ENCODE measurements at places on chromosomes 11 and 22.

DNA sequence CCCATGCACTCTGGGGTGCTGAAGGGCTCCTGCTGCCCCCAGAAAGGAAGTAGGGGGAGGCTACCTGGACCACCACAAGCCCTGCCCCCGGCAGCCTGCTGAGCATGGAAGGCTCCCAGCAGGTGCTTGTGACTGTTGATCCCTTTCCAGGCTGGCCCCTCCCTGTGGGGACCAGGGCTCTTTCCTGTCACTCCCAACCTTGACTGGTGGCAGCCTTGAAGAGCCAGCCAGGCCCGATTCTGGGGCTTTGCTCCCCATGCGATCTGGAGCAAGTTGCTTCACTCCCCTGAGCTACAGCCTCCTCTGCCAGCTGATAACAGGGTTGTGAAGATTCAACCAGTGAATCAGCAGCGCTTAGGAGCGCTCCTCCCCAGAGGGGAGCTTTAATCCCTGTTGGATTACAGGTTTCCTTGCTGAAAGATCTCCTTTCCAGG lies 4.6 kb upstream of the CST6 start:
- no peak for DNase-seq

GRCh38 chr11:107621081-107621480 lies 30.1 kb downstream of the ELMOD1 start:
- DNase-seq = no peak

DNA sequence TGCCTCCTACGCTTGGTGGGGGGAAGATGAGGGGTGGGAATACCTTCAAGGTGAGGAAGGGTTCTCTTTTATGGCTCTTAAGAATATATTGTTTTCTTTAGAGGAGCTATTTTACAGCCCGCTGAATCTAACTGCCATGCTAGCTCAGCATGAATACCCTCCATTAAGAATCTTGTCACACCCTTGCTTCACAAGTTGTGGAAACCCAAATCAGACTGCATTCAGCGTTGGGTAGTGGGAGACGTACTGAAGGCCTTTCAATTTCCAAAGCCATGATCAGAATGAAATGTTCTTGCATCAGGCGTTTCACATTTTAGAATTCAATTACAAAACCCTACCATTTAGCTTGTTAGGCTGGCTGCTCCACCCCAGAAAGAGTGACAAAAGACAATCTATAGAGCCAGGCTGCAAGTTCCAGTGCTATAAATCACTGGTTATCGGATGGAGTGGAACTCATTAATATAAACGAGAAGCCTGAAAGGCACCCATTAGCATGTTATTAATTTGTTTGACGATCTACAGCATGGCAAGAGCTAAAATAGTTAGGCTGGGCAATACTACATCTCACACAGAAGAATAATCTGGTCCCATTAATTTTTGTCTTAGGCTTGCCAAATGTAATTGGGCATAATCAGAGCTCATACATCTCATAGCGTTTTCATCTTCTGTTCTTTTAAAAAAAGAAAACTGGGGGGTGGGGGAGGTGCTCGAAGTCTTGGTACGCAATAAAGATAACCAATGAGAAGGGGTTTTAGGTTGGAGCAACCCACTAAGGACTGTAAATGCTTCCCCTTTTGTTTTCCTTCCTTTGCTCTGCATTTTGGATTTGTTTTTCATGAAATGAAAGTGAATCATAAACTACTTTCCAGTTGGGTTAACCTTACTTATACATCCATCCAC lies 57.5 kb downstream of the ABTB2 start:
- DNase-seq = no peak

GRCh38 chr22:45286854-45287551 lies 2.3 kb downstream of the UPK3A start:
- no peak for DNase-seq

DNA sequence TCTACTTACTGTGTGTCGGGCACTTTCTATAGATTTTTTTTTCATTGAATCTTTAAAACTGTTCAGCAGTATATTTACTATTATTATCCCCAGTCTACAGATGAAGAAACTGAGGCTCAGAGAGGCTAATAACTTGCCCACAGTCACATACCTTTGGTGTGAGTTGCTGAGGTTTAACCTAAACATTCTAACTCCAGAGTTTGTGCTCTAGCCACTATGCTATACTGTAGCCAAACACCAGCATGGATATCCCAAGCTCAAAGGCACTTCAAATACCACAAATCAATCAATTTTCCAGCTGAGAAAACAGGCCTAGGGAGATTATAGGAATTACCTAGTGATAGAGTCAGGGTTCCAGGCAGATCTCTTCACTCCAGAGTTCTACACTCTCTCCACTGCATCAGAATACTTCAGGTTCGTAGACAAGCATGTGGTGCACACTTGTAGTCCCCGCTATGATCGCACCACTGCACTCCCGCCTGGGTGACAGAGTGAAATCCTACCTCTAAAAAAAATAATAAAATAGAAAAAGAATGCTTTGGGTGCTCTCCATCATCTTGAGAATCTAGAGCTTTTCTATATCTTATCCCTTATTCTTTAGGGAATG lies 20.4 kb upstream of the UPB1 start:
- DNase-seq = peak; percentile 62

- no peak for DNase-seq
These were observed 133.3 kb upstream of the PARVA start for GRCh38 chr11:12243911-12244550.

DNA sequence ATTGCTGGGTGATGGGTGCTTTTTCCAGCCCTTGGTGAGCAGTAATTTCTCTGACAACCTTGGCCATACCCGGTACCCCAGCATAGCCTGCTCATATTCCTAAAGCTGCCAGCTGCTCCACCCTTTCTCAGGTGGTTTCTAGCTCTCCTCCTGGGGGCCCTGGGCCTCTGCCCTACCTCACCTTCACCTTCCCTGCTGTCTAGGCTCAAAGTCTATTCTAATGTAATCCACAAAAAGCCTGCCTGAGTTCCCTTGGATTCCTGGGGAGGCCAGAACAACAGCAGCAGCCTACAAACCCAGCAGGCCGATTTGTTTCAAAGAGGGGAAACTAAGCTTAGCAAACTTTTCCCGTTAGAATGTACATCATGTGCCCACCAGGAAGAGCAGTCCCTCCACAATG lies 117.6 kb downstream of the DSCAML1 start:
- no peak for DNase-seq

DNA sequence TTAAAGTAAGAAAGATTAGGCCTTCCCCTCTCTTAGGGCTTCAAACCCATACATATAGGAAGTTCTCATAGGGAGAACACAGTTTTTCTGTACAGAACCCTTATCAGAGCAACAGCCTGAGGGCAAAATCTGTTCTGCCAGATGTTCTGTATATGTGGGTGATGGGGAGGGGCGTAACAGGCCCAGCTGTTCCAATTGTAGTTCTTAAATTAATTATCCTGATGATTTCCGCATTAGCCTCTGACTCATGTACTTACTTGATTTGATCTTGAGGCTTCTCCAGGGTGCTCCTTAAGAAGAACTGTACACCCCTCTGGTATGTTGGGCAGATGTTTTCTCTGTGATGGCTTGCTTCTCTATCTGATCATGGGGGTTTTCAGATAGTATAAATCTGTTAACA lies 123.1 kb upstream of the C11orf87 start:
- DNase-seq = peak; percentile 41

DNA sequence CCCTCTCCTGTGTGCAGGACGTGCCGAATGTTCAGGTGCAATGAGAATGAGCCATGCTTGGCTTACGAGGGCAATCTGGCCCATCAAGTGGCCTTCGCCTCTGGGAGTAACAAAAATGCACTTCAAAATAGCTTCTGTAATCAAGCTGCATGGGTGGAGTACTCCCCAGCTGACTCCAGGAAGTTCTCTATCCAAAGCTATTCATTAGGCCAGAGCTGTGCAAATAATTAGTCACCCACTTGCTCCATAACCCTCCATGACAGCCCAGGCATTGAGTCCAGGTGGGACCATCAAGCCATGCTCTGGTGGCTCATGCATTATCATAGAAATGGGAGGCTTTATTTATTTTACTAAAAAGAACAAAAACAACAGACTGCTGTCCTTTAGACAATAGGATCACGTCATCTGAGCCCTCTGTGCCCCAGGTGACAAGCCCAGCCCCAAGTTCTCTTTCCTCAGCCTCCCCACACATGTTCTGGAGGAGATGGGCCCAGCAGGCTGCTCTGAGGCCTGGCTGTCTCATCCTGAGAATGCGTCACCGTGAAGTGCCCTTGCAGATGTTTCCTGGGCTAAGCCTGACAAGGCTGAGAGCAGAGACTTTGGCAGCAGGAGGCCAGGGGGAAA lies 244.7 kb downstream of the ETS1 start:
- DNase-seq = peak; percentile 69

GRCh38 chr22:50705851-50706351 lies 32.1 kb upstream of the ACR start:
- DNase-seq = no peak

DNA sequence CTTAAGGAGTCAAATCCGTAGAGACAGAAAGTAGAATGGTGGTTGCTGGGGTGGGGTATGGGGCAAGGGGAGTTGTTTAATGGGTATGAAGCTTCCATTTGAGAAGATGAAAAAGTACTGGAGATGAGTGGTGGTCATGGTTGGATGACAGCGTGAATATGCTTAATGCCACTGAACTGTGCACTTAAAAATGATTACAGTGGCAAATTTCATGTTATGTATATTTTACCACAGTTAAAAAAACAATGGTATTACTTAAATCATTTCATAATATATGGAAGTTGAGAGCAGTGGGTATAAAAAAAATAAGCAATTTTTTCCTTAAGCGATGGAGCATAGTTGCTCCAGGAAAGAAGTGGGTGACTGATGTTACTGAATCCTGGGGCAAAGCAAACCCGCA lies 67.1 kb downstream of the C22orf31 start:
- no peak for DNase-seq

GRCh38 chr22:43114958-43115357 lies 4.4 kb downstream of the BIK start:
- no peak for DNase-seq

DNA sequence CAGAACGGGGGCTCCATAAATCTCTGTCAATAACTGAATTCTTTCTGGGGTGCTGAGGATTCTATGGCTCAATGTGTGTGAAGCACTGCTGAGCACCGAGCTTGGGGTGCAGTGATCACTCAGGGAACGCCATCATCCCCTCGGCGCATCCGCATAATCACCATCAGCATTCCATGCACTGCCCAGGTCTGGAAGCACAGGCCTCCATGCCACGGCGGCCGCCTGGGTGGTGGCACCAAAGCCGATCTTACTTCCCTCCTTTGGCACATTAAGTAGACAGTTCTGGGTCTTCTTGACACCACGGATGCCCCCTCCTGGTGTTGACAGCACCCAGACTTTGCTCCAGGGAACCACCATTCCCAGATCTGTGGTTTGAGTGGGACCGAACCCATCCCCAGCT lies 15.6 kb downstream of the LTO1 start:
- no peak for DNase-seq

DNA sequence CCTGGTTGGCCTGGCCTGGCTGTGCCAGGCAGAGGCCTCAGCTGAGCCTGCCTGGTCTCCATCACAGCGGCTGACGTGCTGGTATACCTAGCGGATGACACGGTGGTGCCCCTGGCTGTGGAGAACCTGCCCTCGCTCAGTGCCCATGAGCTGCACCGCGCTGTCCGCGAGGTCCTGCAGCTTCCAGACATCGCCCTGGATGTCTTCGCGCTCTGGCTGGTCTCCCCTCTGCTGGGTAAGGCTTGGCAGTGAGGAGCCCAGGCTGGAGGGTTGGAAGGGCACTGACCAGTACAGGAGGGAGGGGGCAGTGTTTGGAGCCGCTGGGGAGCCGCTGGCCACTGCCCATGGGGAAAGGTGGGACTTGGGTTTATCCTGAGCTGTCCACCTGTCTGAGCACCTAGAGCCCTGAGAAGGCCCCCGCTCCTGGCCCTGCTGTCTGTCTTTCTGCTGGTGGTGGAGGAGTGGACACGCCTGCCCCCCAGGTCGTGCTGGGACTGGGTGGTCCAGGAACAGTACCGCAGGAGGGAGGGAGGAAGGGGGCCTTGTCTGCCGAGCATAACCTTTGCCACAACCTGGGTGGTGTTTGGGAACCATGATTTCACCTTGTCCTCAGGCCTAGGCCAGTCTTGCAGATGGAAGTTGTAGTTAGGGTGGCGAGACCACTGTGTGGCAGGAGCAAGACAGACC lies 3.0 kb downstream of the FRMD8 start:
- no peak for DNase-seq

- no peak for DNase-seq
These were observed 632.9 kb downstream of the LRRC4C start for GRCh38 chr11:40826601-40827000.

GRCh38 chr22:39851606-39852315 lies 41.8 kb downstream of the ENTHD1 start:
- DNase-seq = no peak

GRCh38 chr22:19203834-19204233 lies 25.3 kb upstream of the SLC25A1 start:
- no peak for DNase-seq

- no peak for DNase-seq
These were observed 12.0 kb downstream of the TSPAN18 start for GRCh38 chr11:44738791-44739190.

- DNase-seq = peak; percentile 16
These were observed 1126.9 kb downstream of the BRD1 start for GRCh38 chr22:48700566-48701295.

GRCh38 chr11:33553486-33553885 lies 147.1 kb downstream of the C11orf91 start:
- DNase-seq = peak; percentile 42

DNA sequence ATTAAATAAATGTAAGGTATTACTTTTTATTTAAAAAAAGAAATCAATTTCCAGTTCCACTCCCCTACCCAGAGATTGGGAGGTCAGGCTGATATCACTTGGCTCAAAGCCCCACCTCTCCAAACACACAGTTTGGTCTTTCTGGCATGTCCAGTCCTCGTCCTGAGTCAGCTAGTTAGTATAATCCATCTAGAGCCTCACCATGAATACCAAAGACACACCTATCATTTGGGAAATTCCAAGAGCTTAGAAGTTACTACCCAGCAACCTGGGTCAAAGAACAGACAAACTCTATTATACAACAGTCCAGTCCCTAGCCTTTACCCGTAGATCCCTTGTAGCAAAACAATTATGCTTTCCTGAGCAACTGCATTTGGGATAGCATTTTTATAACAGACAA lies 9.4 kb downstream of the TREH start:
- DNase-seq = no peak

DNA sequence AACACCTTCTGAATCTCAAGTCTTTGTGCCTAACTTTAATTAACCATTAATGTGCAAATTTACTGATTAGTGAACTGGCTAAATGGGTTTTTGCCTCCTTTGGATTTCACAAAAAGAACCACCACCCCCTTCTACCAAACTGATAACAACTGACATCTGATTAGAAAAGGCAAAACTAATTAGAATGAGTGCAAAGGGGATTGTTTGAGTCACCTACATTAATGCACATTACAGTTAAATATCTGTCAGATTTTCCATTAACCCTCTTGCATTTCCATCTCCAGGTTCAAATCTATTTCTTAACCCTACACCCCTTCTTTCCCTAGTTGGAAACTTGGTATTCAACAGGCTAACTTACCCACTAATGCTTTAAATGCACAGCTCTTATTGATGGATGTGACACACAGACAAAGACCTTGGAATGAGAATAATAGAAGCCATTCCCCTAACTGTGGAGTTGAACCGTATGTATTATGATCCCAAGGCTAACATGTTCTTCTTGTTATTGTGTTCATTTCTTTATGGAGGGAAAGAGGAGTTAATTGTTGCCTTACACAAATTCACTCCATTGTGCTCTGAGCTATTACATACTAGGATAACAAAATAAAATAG lies 161.5 kb upstream of the MTMR2 start:
- no peak for DNase-seq

GRCh38 chr22:18994701-18995326 lies 58.7 kb upstream of the PRODH start:
- no peak for DNase-seq

- DNase-seq = peak; percentile 45
These were observed 98.8 kb downstream of the MED15 start for GRCh38 chr22:20606041-20606783.

- DNase-seq = no peak
These were observed 110.6 kb downstream of the NECTIN1 start for GRCh38 chr11:119618208-119618909.
